Activated CD4-positive, alpha-beta memory T cell treated with anti-CD3 and anti-CD28 coated beads for 36 hours (primary cell): ENCODE measurements at places on chromosomes 7 and 10.

- no peak for DNase-seq
These were observed 149.2 kb downstream of the TRIL start for GRCh38 chr7:28808796-28809533.

GRCh38 chr7:111954474-111955381 is 251.5 kb downstream of the DOCK4 start:
- DNase-seq = no peak

DNA sequence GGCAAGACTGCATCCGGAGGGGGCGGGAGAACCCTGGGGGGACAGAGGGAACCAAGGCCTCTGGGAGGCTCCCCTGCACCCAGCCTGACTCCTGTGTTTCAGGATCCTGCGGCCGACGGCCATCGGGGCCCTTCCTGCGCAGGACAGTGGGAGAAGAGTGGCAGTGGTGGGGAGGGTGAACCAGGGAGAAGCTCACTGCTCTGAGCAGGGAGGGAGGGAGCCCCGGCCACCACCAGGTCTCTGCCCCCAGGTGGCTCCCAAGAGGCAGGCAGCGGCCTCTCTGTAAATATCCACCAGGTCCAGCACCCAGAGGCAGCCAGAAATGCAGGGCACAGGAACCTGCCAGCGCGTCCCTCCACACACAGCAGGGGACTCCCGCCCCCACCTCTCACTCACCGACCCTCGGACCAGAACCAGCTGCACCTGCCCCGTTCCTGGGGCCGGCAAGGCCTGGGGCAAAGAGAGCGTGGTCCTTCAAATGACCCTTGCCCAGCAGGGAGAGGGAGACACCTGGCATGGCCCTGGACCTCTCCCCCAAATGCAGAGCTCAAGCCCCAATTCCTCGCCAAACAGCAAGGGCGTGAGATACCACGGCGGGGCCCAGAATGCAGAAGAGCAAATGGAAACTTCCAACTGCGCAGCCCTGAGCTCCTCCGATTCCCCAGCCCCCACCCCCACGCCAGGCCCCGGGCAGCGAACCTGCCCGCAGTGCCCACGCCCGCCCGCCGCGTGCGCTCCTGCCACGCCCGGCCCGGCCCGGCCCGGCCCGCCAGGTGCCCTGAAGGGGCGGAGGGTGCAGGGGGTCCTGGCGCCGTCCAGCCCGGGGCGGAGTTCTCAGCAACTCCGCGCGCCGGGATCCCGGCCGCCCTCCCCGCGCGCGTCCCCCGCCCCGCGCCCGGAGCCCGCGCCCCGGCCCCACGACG is 805 bp downstream of the RASGEF1A start:
- peak; percentile 62 for DNase-seq

DNA sequence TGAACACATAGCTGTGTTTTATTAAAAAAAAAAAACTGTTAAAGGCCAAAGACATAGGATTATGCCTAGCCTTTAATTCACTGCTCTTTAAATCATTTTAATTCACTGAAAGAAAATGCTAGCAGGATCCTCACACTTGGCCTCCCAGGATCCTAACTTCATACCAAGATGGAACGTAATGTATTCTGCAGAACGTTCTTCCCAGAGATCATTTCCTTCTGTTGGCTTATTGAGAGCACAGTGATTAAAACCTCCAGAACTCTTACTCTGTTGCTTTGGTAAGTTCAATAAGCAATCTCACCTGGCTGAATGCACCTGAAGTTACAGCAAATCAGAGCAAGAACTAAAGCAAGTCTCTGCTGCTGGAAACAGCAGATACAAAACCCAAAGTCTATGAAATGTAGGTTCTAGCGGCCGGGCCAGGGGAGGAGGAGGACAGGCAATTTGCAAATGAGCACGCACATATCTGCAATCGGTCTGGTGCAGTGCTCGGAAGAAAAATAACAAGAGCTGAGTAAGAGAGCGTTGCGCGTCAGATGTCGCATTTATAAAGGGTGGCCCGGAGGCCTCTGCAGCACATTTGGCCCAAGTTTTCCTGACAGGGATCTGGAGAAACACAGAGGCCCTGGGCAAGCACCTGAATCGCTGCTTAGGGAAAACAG is 193.9 kb downstream of the FAM107B start:
- no peak for DNase-seq

GRCh38 chr10:11046776-11047160 is 29.1 kb downstream of the CELF2 start:
- DNase-seq = no peak

DNA sequence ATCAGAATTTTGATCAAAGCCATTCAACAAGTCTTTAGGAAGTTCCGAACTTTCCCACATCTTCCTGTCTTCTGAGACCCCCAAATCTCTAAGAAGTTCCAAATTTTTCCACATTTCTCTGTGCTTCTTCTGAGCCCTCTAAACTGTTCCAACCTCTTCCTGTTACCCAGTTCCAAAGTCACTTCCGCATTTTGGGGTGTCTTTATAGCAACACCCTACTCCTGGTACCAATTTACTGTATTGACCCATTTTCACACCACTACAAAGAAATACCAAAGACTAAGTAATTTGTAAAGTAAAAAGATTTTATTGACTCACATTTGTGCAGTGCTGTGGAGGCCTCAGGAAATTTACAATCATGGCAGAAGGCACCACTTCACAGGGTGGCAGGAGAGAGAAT is 385.8 kb upstream of the GHITM start:
- DNase-seq = no peak

- DNase-seq = no peak
These were observed 16.1 kb upstream of the NDST2 start for GRCh38 chr10:73827346-73828089.

GRCh38 chr7:93737953-93738352 is 152.6 kb downstream of the TFPI2 start:
- no peak for DNase-seq

DNA sequence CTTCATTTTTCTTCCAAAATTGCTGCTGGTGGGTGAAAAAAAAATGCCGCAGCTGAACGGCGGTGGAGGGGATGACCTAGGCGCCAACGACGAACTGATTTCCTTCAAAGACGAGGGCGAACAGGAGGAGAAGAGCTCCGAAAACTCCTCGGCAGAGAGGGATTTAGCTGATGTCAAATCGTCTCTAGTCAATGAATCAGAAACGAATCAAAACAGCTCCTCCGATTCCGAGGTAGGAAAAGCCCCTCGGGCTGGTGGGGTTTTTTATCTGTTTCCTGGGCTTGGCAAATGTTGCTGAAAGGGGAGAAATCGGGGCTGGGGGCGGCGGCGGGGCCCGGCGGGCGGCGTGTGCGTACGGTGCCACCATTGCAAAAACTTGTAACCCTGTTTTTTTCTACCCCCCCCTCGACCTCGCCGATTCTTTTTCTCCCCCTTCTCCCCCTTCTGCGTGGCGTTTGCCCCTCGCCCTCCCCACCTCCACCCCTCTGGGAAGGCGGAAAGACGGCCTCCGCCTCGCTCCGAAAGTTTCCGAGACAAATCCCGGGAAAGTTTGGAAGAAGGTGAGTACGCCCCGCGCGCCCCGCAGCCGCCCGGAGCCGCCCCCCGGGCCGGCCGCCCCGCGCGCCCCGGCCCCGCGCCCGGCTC is 789 bp downstream of the TCF7L2 start:
- peak; percentile 30 for DNase-seq

GRCh38 chr7:100968031-100968430 is 1.3 kb upstream of the MUC12 start:
- no peak for DNase-seq

DNA sequence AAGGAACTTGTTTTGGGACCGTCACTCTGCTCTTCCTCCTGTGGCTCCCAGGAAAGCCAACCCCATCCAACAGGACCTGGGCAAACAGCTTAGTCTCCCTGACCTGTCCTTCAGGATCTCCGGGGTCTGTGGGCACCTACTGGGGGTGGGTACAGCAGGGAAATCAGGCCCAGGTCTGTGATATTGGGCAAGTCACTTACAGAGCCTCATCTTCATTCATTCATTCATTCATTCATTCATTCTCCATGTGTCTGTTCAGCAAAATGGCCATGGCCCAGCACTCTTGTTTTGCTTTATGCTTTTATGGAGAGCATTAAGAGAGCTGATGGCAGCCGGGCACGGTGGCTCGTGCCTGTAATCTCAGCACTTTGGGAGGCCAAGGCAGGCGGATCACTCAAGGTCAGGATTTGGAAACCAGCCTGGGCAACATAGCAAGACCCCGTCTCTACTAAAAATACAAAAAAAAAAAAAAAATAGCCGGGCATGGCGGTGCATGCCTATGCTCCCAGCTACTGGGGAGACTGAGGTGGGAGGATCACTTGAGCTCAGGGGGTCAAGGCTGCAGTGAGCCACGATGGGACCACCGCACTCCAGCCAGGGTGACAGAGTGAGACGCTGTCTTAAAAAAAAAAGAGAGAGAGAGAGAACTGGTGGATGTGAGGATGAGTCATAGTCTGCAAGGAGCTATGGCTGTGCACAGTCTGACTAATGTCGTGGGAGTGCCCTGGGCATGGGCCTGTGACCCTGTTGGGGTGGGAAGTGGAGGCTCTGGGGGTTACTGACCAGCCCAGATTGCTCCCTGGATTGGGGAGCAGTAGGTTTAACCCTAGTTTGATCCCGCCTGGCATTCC is 54.3 kb downstream of the CLIP2 start:
- DNase-seq = peak; percentile 32

DNA sequence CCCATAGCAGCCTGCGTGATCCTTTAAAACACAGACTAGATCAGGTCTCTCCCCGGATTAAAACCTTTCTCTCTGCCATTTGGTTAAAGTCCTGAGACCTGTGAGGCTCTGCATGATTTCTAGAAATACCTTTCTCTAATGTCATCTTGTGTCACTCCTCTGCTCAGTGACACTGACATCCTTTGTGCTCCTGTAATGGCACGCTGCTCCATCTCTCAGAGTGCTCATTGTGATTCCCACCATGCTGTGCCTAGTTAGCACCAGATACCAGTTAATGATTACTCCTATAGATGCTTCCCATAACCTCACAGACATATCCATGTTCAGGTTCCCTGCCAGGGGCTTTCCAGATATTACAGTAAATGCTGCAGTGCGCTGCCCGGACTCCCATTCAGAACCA is 11.7 kb upstream of the OR9A2 start:
- DNase-seq = no peak

- no peak for DNase-seq
These were observed 252.7 kb upstream of the PITRM1 start for GRCh38 chr10:3425261-3425660.

DNA sequence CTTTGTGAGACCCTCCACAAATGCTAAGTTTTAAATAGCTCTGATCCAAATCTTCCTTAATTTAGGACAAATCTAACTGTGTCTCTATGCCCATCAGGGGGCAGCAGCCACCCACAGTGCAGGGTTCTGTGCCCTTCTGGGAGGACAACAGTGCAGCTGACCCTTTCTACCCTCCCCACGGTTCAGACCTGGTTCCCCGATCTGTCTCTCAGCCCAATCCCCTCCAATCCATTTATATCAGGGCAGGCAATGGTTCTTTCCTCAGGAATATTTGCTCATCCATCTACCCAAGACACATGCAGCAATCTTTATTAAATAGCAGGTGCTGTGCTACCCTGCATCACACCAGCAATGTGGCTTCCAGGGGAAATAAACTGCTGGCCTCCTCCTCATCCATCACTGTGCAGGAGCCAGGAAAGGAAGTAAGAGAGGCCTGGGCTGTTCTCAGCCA is 4.0 kb upstream of the RBM28 start:
- DNase-seq = peak; percentile 69

GRCh38 chr7:50632561-50633413 is 67.6 kb upstream of the DDC start:
- peak; percentile 65 for DNase-seq

- DNase-seq = no peak
These were observed 226.2 kb upstream of the TCF7L2 start for GRCh38 chr10:112723876-112724275.

DNA sequence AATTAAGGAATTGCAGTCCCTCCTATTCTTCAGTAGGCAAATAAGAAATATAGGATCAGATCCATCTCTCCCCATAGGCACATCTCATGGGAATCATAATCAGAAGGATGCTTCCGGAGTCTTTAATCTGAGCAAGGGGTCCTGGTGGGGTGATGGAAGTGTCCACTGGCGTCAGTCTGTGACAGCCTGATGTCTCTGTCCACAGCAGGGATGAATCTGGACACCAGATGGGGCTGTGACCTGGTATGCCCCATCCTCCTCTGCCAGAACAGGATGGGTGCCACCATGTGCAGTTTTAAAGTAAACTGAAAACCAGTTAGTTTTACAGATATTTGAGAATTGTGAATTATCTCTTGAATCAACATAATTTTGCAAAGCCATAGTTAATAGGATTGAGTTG is 148.7 kb downstream of the C1GALT1 start:
- no peak for DNase-seq

DNA sequence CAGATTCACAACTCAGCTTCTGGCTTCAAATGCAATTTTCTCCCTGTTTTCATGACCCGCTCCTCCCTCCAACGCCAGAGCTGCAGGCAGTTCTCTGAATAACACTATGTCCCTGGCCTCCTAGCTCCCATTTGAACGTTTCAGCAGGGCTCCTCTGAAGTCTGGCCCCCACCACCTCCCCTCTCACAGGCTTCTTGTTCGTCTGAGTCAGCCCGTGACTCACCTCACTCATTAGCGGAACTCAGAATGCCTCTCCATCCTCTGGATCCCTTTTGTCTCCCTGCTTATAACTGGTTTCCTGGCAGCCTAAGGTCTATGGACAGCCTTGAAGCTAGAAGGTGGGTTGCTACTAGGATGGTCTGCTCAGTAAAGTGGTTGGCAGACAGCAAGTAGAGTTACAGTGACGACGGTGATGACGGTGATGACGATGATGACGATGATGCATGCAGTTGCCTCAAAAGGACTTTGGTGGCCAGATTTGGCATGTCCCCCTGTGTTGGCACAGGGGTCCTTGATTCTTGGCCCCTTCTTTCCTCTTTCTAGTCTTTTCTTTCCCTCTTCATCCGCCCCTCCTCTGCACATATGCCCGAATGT is 83.3 kb upstream of the MKLN1 start:
- peak; percentile 21 for DNase-seq

- DNase-seq = no peak
These were observed 358.8 kb downstream of the SUGCT start for GRCh38 chr7:40493609-40494051.

- DNase-seq = no peak
These were observed 176.6 kb upstream of the SP4 start for GRCh38 chr7:21251151-21251800.

DNA sequence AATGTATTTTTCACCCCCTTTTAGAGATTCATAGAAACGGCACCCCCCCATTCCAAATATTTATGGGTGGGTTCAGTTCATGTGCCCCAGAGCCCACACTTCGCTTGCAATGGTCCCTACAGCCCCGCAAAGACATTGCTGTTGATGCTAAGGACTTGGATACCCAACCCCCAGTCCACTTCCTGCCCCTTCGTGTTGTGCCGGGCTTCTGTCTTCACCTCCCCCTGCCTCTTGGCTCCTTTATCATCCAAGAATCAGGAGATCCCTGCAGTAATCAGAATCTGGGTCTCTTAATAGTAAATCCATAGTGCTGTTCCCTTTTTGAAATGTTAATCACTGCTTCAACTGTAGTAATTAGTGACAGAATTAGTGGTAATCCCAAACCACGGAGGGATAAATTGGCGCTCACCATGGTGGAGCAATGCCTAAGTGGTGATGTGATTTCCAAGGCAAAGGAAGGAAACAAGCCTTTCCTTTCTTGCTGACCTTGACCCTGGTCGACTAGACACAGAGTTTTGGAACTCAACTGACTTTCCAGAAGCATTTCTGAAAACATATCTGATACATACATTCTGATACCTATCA is 67.7 kb downstream of the HK1 start:
- no peak for DNase-seq
